ENCODE measurements at places on chromosomes 4 and X. TPM values are rescaled to one million over a fixed set of nuclear protein-coding genes. Genes with fewer than 3 reads are reported as not detected.
A peak's percentile ranks its signal among the peaks of the same experiment; 100 is the strongest.

- DNase-seq, result no peak
These were observed 456.1 kb downstream of the GRXCR1 start for GRCh38 chr4:43348591-43348990.

GRCh38 chrX:87873347-87873941 is 355.8 kb downstream of the KLHL4 start:
- DNase-seq, result peak; percentile 5

DNA sequence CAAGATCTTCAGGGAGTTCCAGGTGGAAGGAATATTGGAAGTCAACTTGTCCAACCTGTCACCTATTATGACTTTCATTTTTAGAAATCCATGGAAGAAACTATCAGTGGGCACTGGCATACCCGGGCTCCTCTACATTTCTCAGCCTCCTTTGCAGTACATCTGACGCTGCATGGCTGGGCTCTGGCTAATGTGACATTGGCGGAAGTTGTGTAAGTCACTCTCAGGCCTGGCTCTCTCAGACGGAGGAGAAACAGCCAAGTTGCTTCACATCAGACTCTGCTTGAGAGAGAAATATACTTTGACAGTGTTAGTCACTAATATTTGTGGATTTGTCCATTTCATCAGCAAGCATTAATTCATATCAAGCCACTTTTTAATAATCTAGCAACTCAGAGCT is 4.5 kb downstream of the DCHS2 start:
- no peak for DNase-seq

- DNase-seq, result no peak
These were observed 302.7 kb downstream of the KCTD8 start for GRCh38 chr4:44145868-44146267.

GRCh38 chrX:50771382-50771781 is 42.6 kb downstream of the SHROOM4 start:
- no peak for DNase-seq

- no peak for DNase-seq
These were observed 42.4 kb downstream of the ZNF674 start for GRCh38 chrX:46502848-46503247.

- no peak for DNase-seq
These were observed 3.9 kb downstream of the BMP2K start for GRCh38 chr4:78780093-78780492.

- no peak for DNase-seq
These were observed 263.0 kb downstream of the IQCM start for GRCh38 chr4:149552601-149553000.

DNA sequence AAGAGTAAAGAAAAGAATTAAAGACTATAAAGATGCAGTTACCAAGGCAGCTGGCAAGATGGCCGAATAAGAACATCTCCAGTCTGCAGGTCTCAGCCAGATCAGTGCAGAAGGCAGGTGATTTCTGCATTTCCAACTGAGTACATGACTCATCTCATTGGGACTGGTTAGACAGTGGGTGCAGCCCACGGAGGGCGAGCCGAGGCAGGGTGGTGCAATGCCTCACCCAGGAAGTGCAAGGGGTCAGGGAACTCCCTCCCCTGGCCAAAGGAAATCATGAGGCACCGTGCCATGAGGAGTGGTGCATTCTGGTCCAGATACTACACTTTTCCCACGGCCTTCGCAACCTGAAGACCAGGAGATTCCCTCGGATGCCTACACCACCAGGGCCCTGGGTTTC is 20.5 kb downstream of the SPIN4 start:
- peak; percentile 47 for DNase-seq

Gene FAT1
- polyA plus RNA-seq, result 62.2 TPM

All from kidney (tissue), 22 donors.